ENCODE measurements at places on chromosomes 12 and 14.

DNA sequence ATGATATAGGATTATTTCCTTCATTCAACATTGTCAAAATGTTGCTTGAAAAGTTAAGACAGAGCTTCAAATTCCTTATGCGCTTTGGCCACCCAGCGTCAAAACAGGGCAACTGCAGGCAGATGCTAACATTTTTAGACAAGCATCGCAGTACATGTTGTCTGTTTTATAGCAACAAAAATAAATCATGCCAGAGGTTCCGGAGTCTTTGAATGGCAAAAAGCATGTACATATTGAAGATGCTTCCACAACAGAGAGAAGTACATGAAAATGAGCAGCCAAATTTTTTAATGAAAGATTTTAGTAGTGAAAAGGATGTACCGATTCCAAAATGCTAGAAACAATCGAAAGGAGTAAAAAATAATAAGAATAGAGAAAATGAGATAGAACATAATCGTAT, 49.8 kb upstream of the USP15 start:
- peak; percentile 70 for DNase-seq

GRCh38 chr12:42921741-42922504, 332.4 kb upstream of the PRICKLE1 start:
- DNase-seq = peak; percentile 65

GRCh38 chr12:132190012-132190755, 45.9 kb downstream of the NOC4L start:
- DNase-seq = peak; percentile 90

DNA sequence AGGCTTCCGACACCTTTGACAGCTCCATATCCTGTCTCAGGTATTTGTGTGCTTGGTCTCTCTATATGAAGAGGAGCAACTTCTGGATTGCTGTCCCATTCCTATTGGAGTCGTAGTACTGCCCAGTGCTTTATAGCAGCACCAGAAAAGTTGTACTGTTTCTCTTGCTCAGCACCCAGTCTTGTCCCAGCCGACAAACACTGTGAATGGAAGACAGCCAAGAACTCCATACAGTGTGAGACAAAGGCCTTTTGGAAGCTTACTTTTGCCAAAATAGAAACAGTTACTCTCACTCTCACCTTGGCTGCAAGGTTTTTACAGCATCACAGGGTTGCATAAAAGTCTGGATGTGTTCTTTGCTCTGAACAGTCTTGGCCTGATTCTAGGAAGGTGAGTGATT, 105.3 kb downstream of the TGFB3 start:
- DNase-seq = no peak

- DNase-seq = no peak
Measured at GRCh38 chr12:1812650-1813302, 7.6 kb upstream of the LRTM2 start.

DNA sequence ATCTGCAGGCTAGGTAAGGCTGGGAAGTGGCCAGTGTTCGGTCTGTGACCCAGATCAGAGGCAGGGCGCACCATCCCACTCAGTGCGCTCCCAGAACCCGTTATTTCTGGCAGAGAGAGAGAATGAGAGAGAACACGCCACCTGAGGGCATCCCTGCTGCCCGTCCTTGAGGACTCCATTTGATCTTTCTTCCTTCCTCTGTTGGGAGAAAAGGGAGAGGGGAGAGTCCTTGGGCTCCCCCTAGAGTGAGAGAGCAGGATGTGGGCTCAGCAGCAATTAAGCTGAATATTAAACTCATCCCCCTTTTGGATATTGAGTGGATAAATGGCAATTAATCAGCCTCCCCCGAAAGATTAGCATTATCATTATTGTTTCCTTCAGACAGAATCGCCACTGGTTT, 70.6 kb downstream of the IFT43 start:
- no peak for DNase-seq

- DNase-seq = peak; percentile 72
Measured at GRCh38 chr12:1083151-1083888, 92.3 kb downstream of the ERC1 start.

- DNase-seq = no peak
Measured at GRCh38 chr12:103455020-103455763, 40.6 kb downstream of the C12orf42 start.

DNA sequence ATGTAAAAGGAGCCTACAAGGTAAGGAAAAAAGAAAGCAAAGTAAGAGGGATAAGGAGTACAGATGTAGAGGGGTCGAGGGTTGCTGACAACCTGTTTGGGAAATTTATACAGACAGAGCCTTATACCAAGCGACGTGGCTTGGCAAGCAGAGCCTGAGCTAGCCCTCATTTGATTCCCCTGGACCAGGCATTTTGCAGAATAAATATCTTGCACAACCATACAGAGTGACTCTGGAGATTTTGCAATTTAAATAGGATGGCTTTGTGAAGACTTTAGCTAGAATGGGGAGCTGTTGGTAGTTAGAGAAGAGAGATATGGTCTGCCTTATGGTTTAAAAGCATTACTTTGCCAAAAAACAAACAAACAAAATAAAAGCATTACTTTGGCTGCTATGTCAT, 11.1 kb upstream of the ANO6 start:
- no peak for DNase-seq

- DNase-seq = no peak
Measured at GRCh38 chr12:5952031-5952430, 7.0 kb upstream of the ANO2 start.

- DNase-seq = no peak
Measured at GRCh38 chr12:92039046-92039445, 106.6 kb downstream of the BTG1 start.

DNA sequence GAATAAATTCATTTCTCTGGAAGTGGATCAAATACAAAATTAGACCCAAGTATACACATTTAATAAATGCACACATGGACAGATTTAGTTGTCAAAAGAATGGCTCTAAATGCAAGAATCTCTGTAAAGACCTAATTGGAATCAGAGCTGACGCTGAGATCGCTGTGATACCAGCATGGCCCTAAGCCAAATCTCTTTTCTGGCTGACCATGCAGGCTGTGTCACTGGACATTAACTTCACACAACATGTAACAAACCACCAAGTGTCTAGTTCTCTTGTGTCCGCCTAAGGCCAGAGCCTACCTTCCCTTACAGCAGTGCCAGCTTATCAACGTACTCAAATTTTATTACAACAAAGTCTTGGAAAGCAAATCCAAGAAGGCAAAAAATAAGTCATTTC, 127.5 kb downstream of the MED13L start:
- no peak for DNase-seq

- DNase-seq = peak; percentile 44
Measured at GRCh38 chr12:130746546-130746945, 30.4 kb upstream of the RIMBP2 start.

DNA sequence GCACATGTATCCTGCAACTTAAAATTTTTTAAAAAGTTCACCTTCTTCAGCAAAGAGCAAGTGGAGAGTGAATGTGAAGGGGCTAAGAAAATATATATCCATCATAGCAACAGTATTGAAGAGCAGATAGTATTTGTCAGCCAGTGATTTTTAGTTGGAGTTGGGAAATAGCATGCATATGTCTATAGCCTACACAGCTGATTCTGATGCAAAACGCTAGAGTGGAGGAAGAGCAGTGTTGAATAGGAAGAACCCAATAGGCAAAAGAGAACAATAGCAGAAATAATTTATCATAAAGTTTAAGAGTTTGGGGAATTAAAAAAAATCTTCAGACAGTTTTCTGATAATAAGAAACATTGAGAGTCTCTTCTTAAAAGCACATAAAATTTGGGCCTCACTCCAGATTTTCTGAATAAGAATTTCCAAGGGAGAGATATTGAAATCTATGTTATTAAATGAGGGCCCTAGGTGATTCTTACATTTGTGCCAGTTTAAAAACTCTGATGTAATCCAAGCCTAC, 12.0 kb downstream of the PDE6H start:
- DNase-seq = no peak

- DNase-seq = no peak
Measured at GRCh38 chr12:74781991-74782485, 244.4 kb downstream of the ATXN7L3B start.

GRCh38 chr12:22350886-22351285, 16.4 kb upstream of the ST8SIA1 start:
- DNase-seq = no peak
